ENCODE measurements at places on chromosomes 1 and 21.

GRCh38 chr21:38628349-38628748 is 130.1 kb upstream of the ERG start:
- H3K4me1 ChIP-seq = no peaks in the 10 kb centered on the region
- no peak for DNase-seq
- no peaks in the 10 kb centered on the region for H3K36me3 ChIP-seq
- peaks cover 8% of the 10 kb centered on the region for H3K27me3 ChIP-seq
- no peak overlapping the region for H3K4me3 ChIP-seq

- no peak for DNase-seq
- H3K36me3 ChIP-seq = no peaks in the 10 kb centered on the region
- H3K4me3 ChIP-seq = no peak overlapping the region
- no peaks in the 10 kb centered on the region for H3K4me1 ChIP-seq
Observed at GRCh38 chr1:159121526-159121925, 45.0 kb upstream of the AIM2 start.

DNA sequence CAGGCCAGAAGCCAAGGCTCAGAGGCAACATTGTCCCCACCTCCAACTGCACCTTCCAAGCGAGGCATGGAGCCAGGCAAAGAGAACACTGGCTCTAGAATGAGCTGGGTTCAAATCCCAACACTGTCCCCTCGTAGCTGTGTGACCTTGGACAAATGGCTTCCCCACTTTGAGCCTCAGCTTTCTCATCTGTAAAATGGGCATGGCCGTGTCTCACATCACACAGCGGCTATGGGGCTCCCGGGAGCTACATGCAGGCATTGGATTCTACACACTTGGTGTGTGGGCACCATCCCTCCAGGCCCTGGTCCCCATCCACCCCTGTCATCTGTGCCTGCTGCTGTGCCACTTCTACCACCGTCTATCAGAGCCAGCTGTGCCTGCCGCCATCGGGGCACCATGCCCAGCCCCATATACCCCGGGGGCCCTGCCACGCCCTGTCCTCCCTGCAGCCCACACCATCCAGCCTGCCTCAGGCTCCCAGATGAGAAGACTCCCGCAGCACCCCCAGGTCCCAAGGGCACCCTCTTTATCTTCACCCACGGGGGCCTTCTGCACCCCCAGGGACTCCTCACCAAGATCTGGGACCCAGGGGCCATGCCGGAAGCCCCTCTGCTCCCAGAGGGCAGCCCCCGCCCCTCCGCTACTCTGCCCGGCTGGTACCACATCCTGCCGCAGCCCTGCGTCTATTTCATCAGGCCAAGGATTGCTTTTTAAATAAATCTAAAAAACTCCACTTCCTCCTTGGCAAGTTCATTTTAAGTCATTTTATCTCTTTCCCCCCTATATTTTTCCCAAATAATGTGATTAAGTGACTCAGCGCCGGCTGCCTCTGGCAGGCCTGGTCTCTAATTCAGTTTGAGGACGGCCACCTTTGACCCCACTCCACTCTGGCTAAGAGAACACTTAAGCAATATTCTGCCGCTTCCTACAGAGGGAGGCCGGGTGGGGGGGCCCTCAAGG is 107.8 kb upstream of the TARDBP start:
- H3K4me1 ChIP-seq = peaks cover 57% of the 10 kb centered on the region
- no peak overlapping the region for H3K27ac ChIP-seq
- DNase-seq = peak; percentile 55
- peaks cover 15% of the 10 kb centered on the region for H3K27me3 ChIP-seq

DNA sequence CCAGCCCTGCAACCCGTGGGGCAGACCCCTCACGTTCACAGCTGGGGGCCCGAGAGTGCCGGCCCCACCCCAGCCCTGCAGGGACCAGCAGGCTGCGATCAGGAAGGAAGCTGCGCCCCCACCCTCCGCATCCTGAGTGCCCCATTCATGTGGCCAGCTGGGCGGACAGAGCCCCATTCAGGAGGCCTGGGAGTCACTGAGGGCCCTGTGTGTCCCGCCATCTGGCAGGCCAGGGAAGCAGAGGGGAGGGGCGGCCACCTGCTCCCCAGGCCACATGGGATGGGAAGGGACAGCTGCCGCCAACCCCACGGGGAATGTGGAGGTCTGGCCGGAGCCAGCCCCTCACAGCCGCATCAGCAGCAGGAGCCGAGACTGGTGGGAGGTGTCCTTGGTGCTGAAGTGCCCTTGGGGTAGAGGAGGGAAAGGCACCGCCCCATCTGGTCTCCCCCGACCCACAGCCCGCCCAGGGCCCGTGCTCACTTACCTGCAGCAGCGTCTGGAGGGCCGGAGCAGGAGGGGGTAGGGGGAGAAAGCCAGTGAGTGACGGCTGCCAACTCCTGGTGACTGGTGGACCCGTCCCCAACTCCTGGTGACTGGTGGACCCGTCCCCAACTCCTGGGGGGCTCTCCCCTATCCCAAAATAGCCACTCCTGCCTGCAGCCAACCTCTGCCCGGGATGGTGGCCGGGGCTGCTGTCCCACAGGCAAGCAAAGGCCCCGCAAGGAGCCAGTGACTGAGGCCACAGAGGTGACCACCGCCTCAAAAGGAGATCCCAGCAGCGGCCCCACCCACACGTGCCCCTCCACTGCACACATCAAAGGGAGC is 8.7 kb downstream of the ACAP3 start:
- no peak for DNase-seq
- H3K27ac ChIP-seq = no peak overlapping the region
- peaks cover 26% of the 10 kb centered on the region for H3K4me1 ChIP-seq
- H3K36me3 ChIP-seq = peaks cover 59% of the 10 kb centered on the region
- H3K4me3 ChIP-seq = no peak overlapping the region
